ENCODE measurements at places on chromosomes 7 and 10.

GRCh38 chr7:32062150-32062549 lies 8.1 kb downstream of the PDE1C start:
- DNase-seq, result no peak

DNA sequence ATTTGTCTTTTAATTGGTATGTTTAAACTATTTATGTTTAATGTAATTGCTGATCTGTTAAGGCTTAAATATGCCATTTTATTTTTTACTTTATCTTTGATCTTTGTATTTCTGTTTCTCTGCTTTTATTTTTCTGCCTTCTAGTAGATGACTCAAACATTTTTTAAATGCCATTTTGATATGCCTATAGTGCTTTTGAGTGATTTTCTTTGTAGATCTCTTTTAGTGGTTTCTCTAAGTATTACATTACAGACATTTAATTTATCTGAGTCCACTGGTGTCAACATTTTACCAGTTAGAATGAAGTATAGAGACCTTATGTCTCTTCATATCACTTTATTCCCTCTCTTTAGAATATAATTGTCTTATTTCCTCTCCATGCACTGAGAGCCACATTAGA lies 32.7 kb downstream of the IL6 start:
- no peak for DNase-seq

DNA sequence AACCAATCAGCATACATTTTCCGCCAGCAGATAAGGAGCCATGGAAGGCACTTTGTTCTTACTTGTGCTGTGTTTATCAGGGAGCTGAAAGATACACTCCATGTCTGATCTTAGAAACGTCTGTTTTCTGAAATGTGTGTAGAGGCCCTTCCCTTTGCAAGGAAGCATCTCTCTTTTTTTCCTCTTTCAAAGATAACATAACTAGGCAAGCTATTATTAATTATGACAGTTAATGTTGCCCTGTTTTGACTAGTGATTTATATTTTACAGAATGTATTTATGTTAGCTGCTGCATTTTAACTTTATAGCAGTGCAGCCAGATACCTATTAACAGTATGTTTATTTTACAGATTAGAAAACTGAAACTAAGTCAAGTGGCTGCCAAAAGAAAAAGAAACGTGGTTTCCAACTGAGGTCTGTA lies 683.2 kb upstream of the IGFBP3 start:
- no peak for DNase-seq

DNA sequence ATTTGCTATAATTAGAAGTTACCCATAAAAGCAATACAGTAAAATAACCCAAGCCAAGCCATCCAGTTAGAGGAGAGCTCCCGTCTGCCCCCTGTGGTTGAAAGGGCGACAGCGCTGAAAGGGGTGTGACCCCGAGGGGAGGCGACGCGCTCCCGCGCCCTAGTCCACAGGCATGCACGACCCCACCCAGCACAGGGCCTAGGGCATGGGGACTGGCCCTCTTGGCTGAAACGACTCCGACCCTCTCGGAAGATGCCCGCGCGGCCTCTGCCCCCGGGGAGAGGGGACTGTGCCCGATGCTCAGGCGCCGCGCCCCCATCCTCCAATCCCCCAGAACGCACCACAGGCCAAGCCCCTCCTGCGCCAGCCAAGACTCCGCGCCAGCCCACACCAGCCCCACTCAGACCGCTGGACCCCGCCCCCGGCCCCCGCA lies 64.0 kb downstream of the CSGALNACT2 start:
- DNase-seq, result peak; percentile 48

GRCh38 chr7:22860784-22861482 lies 38.3 kb upstream of the TOMM7 start:
- DNase-seq, result no peak

DNA sequence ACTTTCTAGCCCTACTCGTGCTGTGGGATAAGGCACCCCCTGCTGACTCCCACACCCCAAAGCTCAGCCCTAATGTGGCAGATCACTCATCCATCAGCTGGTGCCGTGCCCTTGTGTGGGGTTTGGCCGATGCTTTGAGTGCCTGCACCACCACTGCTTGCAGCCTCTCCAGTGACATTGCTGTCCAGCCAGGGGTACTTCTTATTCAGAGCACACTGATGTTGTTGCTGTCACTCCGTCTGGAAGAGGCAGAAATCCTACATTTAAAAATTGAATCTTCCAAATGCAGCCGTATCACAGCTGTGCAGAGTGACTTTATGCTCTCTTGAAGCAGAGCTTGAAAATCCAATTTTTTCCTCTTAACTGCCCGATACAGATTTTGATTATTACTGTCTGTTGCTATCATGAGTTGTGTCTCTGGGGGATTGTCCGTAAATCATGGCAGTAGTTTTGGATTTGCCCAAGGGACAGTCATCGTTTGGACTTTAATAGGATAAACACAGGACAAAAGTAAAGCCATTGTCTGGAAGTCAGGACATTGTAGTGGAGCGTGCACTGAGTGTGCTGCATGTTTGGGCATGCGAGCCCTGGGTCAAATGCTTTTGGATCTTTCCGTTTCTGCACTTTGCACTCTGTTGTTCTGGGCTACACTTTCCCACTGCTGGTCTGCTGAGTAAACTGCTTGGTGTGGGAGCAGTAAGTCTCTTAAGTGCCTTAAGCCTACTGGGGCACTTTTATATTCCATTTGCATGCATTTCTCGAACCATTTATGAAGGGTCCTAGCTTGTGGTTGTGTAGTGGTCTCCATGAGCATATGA lies 128.2 kb downstream of the DOCK1 start:
- DNase-seq, result no peak

- no peak for DNase-seq
Measured at GRCh38 chr7:149748076-149748874, 25.1 kb downstream of the ZNF467 start.

- DNase-seq, result no peak
Measured at GRCh38 chr10:29529146-29529545, 105.6 kb downstream of the SVIL start.

- DNase-seq, result no peak
Measured at GRCh38 chr7:15086862-15087261, 184.3 kb upstream of the DGKB start.

- DNase-seq, result no peak
Measured at GRCh38 chr10:83553366-83553765, 585.9 kb upstream of the GHITM start.

DNA sequence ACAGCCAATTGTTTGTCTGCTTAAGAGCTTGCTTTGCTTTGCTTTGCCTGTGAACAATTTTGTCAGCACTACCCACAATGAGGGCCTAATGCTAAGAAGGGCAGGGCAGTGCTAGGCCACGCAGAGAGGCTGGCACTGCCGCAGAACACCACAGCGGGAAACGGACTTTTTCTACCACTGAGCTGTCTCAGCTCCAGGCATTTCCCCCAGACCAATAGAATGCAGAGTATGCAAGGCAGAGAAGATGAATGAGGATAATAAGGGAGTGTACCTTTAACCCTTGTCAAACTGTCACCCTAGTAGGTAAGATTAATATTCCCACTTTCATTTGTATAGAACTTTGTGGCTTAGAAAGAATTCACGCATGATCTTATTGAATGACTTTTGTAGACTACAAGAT lies 104.5 kb downstream of the SH3PXD2A start:
- DNase-seq, result no peak

- no peak for DNase-seq
Measured at GRCh38 chr10:93954726-93955363, 38.9 kb upstream of the PLCE1 start.

DNA sequence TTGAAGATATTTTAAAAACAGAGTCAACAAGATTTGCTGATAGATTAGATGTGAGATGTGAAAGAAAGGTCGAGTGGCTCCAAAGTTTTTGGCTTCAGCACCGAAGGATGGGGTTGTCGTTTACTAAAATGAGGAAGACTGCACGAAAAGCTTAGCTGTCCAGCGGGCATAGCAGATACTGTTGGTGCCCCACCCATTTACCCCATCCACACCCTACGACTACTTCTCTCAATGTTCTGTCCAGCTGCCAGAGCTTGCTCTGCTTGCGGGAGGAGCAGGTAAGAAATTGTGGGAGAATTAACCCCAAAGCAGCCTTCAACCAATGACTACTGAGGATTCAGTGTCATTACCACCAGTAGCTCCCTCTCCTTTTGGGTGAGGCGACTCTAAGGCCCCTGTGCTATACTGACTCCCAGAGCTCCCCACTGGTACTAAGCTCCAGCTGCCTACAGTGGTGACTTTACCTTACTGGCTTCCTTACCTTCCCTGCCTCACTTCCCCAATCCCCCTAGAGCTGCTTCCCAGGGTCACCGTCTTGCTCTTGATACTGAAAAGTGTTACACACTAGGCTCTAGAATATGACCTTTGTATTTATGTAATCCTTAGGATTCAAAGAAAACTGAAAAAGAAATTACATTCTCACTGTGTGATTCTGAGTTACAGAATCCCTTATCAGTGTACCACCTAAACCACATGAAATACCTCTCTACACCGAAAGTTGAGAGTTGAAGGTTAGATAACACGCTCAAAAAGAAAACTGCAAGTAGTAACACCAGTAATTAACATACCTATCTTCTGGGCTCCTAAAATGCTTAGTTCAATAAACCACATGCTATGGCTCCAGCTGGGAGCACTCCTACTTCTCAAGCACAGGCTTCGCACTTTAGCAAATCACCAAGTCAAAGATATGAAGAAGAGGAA lies 22.3 kb downstream of the CACUL1 start:
- DNase-seq, result no peak

DNA sequence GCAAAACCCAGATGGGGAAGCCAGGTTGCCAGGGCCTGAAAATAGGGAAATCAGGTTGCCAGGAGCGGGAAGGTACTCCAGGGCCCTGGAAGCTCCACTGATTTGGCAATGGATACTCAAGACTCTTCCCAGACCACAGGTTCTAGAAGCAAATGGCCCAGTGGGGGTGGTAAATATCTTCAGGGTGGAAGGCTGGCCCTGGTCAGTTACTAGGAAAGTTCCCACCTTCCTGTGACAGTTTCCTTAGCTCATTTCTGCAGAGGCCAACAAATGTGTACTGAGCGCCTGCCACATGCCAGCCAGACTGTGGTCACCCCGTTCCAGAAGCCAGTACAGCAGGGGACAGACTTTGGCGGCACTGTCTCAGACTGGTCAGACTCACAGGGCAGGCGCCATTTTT lies 113.6 kb downstream of the FAM53B start:
- DNase-seq, result no peak

Data from T-helper 1 cell (primary cell).